ENCODE measurements at places on chromosomes 2 and 18.

GRCh38 chr2:70248181-70248847 lies at the start of gene TIA1:
TIA1 (minus strand) TSS chr2:70248628; CDS start chr2:70248430, 198 bp downstream.
- peak; percentile 99 for DNase-seq

DNA sequence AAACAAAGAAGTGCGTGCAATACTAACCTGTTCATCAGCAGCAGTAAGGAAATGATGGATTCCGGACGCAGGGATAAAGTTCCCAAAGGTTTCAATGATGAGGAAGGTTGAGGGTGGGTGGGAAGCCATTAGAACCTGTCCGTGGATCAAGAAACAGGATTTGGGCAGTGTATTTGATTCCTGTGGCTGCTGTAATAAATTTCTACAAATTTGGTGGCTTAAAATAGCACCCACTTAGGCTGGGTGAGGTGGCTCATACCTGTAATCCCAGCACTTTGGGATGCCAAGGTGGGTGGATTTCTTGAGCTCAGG lies 5.1 kb upstream of the SDC1 start:
- DNase-seq, result no peak

- no peak for DNase-seq
Observed at GRCh38 chr2:151973901-151974199, 125.0 kb downstream of the CACNB4 start.

- DNase-seq, result no peak
Observed at GRCh38 chr2:239778861-239779558, 246.1 kb downstream of the NDUFA10 start.

- no peak for DNase-seq
Observed at GRCh38 chr2:102795641-102796040, 33.8 kb downstream of the TMEM182 start.

- no peak for DNase-seq
Observed at GRCh38 chr2:178418426-178418825, 32.5 kb downstream of the PRKRA start.

GRCh38 chr18:73545472-73545871 lies 602.2 kb downstream of the FBXO15 start:
- DNase-seq, result no peak

DNA sequence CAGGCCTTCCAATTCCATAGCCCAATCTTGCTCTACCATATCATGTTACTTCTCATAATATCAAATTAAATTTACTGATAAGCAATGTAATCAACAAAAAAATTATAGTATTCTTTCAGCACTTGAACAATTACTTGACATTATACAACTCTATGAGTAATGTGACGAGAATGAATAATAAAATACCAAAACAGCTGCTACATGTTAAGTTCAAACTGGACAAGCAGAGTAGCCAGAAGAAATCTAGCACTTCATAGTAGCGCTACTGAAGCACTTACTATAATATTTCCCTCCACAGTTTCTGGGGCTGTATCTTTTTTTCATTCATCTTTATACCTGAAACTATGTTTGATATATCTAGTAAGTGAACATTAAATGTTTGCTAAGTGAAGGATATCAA lies 14.9 kb downstream of the PPP3R1 start:
- no peak for DNase-seq

All from NAMALWA (cell line).